ENCODE measurements at places on chromosomes 16 and 17.
A peak's percentile ranks its signal among the peaks of the same experiment; 100 is the strongest.

GRCh38 chr17:38579934-38580333 lies 25.8 kb downstream of the SRCIN1 start:
- peak; percentile 33 for ATAC-seq

DNA sequence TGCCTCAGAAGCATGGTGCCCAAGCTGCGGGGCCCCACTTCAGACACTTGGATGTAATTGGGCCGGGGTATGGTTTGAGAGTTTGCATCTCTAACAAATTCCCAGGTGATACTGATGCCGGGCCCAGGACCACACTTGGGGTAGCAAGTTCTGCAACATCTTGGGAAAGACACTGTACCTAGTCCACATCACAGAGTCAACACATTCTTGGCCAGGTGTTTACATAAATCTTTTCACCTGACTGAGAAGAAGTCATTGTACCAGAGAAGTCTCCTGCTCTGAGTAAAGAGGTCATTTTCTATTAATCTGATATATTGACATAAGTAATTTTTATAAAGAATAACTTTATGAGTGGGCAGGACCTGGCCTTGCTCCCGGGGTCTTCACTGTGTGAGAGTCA lies 27.5 kb downstream of the GPT2 start:
- ATAC-seq = no peak

GRCh38 chr17:61743766-61744165 lies 119.6 kb downstream of the BRIP1 start:
- ATAC-seq = no peak

- ATAC-seq = peak; percentile 46
Measured at GRCh38 chr16:10964039-10964890, 19.9 kb downstream of the CLEC16A start.

DNA sequence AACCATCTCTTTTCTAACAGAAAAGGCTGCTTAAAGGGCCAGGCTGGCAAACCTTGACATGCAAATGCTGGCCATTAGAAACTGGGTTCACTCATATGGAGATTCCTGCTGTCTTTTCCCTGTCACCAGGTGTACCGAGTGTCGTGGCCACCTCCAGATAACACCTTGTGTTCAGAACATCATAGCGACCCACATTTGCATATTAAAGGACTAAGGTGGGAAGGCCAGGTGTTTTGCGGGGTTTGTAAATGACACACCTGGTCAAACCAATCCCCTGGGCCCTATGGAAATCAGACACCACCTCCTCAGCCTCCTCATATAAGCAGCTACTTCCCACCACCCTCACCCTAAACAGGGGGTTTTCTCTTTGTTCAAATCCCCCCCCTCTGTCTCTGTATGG lies 2.5 kb upstream of the AIPL1 start:
- ATAC-seq = no peak

DNA sequence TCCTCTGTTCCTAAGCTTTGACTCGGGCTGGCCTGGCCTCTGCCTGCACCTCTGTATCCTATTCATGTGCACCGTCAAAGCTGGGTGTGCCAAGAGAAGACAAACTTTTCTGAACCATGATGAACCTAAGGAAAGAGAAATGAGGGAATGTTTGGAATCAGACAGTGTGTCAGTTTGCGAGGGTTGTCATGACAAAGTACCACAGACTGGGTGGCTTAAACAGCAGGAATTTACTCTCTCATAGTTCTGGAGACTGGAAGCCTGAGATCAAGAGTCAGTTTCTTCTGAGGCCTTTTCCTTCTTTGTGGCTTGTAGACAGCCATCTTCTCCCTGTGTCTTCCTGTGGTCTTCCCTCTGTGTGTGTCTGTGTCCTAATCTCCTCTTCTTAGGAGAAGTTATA lies 129.0 kb downstream of the KATNIP start:
- ATAC-seq = no peak

- ATAC-seq = no peak
Measured at GRCh38 chr16:5228369-5228768, 130.8 kb upstream of the EEF2KMT start.

DNA sequence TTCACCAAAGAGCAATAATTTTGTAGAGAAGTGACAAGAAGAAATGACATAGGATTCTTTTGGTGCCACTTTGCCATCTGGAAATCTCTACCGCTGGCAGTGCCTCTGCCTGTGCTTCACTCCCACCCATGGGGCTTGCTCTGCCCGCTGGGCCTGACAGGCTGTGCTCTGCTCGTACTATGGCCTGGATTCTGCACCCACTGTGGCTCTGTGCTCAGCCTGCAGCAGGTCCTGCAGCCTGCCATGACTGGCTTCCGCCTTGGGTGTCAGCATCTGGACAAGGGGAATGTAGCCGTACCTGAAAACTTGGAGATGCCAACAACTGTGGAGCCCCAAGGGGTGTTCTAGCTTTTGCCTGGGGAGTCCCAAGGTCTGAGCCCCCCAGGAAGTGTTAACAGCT lies 792.3 kb downstream of the CDH8 start:
- no peak for ATAC-seq

DNA sequence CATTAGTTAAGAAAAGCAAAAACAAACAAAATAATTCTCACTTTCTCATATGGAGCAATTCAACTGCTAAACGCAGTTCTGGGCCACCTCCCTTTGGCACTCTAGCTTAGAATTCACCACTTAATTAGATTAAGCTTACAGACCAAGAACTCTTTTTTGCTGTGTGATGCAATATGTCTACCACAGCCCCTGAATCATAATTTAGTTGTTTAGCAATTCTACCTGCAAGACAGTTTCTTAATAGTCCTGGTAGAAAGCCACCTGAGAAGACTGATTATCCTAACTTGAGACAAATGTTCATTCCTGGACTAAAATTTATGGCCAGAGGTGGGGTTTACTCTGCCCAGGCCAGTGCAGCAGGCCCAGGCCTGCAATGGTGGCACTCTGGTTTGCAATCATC lies 205.9 kb downstream of the HS3ST3A1 start:
- ATAC-seq = no peak

DNA sequence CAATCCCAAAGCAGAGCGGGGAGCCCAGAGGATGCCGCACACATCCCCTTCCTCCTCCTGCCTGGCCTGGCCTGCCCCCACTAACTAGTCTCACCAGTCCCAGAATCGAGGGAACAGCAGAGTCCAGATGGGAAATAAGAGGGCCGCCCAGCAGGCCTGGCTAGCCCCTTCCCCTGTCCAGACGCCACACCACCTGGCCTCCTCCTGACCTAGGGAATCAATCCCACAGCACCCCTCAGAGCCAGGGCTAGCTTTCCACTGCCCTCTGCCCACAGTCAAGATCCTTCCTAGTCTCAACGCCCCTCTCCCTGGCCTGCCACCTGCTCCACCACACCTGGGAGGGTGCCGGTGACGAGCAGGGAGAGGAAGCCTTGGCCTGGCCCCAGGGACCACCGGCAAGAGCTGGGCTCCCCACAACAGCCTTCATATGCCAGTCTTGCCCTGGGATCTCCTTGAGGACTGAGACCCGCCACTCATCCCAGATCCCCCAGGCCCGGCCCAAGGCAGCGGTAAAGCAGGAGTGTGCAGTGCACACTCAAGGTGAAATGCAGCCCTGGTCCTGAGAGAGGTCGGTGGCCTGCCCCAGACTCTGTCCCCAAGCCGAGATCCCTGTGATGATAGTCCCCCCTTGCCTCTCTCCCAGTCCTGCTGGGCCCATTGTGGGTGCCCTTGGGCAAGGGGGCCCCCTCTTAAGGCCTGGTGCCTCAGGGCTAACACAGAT lies 27.9 kb downstream of the KATNB1 start:
- no peak for ATAC-seq

- ATAC-seq = no peak
Measured at GRCh38 chr16:27106305-27106704, 39.6 kb downstream of the C16orf82 start.

DNA sequence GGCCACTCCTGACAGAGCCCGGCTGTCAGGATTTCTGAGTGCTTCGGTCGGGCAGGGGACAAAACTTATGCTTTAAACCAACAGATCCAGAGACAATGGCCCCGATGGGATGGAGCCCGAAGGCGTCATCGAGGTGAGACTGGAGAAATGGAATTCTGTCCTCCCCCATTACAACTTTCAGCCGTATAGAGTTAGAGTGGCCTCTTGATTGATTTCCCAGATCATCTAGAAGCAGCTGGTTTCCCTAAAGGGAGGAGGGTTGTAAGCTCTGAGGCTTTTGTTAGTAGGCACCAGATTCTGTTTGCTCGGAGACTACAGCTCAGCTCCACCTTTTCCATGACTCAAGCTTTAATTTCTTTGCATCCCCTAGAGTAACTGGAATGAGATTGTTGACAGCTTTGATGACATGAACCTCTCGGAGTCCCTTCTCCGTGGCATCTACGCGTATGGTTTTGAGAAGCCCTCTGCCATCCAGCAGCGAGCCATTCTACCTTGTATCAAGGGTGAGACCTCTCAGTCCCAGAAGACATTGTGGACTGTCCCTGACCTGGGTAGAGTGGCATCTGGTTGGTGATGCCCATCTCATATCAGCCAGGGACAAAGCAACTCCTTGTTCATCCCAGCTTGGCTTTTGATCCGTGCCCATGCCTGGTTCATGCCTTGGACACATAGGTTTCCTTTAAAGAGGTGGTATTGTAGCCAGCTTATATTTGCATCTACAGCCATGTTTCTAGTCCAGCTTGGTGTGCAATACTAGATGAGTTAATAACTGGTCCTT lies 5.1 kb upstream of the CD68 start:
- no peak for ATAC-seq

DNA sequence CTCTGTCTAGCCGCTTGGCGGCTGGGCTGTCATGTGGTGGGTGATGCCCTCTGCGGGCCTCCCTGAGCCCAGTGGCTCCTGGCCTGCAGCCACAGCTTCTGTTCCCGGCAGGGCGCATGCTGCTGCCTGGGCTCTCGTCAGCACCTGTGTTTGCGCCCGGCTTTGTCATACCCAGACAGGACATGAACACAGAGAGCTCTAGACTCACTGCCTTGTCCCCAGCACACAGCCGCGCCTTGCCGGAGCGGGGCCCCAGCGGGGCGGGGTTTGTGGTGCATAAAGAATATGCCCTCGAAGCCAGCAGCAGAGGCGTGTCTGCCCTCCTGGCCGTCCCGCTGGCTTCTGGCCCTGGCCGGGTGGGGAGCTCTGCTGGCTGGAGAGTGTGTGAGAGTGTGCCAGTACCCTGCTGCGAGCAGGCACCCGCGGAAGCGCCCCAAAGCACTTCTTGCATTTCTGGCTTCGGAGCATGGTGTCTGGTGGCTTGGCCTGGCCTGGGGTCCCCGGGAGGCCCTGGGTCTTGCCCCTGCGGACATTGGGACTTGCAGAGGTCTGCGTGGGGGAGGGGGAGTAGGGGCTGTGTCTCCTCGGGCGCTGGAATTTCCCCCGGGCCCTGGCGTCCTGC lies 14.4 kb downstream of the ASPSCR1 start:
- ATAC-seq = no peak

GRCh38 chr17:37553401-37553966 lies 55.7 kb downstream of the SYNRG start:
- no peak for ATAC-seq

DNA sequence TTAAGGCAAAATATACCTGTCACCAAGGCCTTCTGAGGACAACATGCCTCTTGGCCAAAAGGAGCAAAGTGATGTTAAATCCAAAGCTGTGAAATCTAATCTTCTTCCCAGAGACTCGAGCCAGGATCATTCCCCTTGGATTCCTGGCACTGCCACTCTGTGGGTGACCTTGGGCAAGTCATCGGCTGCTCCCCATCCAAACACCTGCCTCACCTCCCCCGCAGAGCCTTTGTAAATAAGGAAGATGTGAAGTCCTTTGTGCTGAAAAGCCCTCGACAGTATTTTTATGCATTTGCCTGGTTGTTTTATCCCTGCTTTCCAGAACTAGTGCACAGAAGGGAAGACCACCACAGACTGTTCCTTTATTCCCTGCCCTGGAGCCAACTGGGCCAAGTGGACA lies 5.4 kb upstream of the CEP295NL start:
- no peak for ATAC-seq

DNA sequence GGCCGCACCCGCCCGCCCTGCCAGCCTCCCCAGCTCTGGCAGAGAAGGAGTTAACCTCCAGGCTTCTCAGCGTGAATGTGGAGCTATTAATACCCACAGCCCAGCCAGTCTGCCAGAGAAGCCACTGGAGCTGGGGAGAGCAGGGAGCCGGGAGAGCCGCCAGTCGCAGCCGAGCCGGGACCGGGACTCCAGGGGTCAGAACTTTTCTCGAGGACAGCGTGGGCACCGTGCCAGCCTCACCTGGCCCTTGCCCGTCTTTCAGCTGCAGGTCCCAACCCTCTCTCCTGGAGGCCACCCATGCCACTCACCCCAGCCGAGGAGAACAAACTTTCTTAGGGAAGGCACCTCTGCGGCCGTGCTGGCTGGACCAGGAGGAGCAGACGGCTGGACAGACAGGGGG lies 33.8 kb upstream of the SBK1 start:
- no peak for ATAC-seq

DNA sequence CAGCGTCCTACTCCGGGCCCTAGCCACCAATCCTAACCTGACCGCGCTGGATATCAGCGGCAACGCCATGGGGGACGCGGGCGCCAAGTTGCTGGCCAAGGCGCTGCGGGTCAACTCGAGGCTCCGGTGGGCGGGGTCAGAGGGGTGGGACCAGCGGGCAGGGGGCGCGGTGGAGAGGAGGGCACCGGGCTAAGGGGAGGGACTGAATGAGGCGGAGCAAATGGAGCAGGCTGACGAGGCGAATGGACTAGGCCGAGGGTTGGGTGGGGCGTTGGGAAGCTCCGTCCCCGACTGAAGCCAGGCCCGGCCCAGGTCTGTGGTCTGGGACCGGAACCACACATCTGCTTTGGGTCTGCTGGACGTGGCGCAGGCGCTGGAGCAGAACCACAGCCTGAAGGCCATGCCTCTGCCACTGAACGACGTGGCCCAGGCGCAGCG lies 4.6 kb downstream of the CARMIL2 start:
- no peak for ATAC-seq

DNA sequence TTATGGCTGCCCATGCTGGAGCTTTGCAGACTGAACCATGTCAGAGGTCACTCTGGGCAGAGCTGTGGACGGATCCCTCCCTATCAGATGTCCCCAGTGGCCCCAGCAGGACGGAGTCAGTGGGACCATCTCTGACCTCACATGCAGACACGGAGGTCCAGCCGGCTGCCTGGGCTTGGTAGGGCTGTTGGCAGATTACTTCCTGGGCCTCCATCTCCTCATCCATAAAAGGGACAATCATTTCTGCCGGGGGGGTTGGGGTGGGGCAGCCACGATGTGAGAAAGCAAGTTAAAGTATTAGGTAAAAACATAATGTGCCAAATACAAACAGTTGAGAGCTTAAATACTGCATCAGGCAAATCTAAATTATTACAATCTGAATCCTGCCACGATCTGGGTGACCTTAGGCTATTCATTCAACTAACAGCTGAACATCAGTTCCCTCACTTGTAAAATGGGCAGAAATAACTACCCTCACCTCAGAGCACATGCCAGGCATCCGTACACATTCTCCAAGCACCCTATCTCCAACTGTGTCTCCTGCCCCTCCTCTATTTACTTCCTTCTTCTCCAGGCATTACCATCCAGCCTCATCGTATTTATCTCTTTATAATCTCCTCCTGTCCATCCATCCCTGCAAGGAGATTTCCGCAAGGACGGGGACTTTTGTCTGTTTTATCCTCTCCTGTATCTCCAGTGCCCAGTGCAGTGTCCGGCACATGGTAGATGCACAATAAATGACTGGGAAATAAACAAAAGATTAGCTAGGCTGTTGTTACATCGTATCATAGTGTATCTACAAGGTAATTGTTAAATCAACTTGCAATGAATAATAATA lies 192.3 kb upstream of the FOXF1 start:
- ATAC-seq = peak; percentile 54

All from activated T-helper 17 cell treated with anti-CD3 and anti-CD28 coated beads, Interleukin-2, amount 50 U/mL, for 72 hours (primary cell).